Activated CD8-positive, alpha-beta T cell treated with anti-CD3 and anti-CD28 coated beads for 36 hours (primary cell): ENCODE measurements at places on chromosomes 6 and 20. TPM values are rescaled to one million over a fixed set of nuclear protein-coding genes. Genes with fewer than 3 reads are reported as not detected.

The TSHZ2 gene
- total RNA-seq, result 0.54 TPM

- DNase-seq, result no peak
Measured at GRCh38 chr6:105740946-105741645, 338.2 kb upstream of the PREP start.

GRCh38 chr6:6656287-6656686, 67.8 kb downstream of the LY86 start:
- DNase-seq, result no peak

DNA sequence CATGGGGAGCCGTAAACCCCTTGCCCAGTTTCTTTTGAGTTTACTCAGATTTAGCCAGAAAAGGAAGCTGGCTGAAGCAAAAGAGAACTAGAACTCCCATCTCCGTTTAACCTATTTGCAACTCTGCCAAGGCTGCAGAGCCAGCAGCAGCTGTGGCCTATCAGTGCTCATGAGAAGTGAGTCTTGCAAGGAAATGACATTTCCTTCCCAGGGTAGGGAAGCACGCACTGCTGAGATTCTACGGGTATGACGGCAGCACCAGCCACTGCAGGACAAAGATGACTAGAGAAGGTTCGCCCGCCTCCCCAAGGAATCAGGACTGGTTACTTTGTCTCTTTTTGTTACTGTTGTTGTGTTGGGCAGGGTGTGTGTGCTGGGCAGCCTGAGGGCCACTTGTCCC, 47.6 kb downstream of the PPP1R3G start:
- DNase-seq, result no peak

GRCh38 chr6:111564482-111564945, 41.2 kb downstream of the TRAF3IP2 start:
- peak; percentile 51 for DNase-seq

The UQCC2 gene
- total RNA-seq, result 127 TPM

DNA sequence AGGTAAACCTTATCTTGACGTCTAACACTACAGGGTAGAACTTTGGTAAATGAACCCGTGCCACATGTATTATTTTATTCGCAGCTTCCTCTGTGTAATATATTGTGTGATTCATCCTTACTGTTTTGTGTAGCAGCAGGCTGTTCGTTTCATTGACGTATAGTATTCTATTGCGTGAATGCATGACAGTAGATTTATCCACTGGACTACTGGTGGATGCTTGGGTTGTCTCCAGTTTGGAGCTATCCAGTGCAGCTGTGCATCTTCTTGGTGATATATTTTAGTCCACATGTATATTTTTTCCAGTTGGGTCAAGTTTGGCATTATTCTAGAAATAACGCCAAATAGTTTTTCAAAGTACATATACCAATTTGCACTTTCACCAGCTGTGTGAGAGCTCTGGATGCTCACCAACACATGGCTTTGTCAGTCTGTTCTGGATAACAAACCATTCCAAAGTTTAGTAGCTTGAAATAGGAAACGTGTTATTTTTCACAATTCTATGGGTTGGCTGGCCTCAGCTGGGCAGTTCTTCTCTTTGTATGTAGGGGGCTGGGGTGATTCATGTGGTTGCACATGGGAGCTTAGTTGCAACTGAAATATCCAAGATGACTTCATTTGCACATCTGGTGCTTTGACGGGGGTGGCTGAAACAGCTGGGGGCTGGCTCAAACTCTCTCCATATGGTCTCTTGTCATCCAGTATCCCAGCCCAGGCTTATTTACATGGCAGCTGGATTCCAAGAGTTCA, 9.3 kb downstream of the ECT2L start:
- DNase-seq, result no peak

GRCh38 chr6:162387718-162388382, 339.7 kb downstream of the PRKN start:
- DNase-seq, result no peak

- no peak for DNase-seq
Measured at GRCh38 chr6:10413850-10414738, 780 bp downstream of the TFAP2A start.

DNA sequence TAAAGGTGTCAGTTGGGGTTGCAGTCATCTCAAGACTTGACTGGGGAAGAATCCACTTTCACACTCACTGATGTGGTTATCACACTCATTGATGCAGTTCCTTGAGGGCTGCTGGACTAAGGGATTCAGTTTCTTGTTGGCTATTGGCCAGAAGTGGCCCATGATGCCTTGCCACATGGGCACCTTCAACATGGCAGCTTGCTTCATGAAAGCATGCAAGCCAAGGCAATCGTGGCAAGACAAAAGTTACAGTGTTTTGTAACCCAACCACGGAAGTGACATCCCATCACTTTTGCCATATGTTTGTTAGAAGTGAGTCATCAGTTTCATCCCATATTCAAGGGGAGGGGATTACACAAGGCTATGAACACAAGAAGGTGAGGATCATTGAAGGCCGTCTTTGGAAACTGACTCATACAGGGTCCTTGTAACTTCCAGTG, 3.8 kb upstream of the RANBP9 start:
- DNase-seq, result peak; percentile 77

The WFDC12 gene
- not detected for total RNA-seq

DNA sequence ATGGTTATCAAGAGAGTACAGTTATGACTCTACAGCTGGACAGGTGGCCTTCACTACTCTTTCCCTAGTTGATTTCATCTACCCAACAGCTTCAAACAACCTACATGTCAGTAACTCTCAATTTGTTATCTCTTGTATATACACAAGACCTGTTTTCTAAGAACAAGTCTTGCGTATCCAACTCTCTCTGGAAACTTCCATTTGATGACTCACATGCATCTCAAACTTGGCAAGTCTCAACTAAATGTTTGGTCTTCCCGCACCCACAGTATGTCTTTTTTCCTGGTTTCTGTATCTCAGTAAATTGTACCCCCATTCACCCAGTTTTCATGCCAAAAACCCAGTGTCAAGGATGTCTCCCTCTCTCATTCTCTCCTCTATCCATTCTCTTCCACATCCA, 97.7 kb downstream of the BTBD9 start:
- no peak for DNase-seq

DNA sequence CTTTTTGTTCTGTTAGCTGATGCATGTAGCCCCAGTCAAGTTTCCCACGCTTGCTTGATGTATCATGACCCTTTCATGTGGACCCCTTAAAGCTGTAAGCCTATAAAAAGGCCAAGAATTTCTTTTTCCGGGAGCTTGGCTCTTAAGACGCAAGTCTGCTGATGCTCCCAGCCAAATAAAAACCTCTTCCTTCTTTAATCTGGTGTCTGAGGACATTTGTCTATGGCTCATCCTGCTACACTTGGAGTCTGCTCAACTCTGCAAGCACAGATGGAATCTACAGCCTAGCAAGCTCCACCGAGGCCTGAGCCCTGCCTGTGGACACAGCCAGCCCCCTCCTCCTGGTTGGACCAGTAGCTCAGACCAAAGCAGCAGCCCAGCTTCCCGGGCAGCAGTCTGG, 3.4 kb downstream of the CST2 start:
- no peak for DNase-seq

The PRDM13 gene
- total RNA-seq, result not detected

DNA sequence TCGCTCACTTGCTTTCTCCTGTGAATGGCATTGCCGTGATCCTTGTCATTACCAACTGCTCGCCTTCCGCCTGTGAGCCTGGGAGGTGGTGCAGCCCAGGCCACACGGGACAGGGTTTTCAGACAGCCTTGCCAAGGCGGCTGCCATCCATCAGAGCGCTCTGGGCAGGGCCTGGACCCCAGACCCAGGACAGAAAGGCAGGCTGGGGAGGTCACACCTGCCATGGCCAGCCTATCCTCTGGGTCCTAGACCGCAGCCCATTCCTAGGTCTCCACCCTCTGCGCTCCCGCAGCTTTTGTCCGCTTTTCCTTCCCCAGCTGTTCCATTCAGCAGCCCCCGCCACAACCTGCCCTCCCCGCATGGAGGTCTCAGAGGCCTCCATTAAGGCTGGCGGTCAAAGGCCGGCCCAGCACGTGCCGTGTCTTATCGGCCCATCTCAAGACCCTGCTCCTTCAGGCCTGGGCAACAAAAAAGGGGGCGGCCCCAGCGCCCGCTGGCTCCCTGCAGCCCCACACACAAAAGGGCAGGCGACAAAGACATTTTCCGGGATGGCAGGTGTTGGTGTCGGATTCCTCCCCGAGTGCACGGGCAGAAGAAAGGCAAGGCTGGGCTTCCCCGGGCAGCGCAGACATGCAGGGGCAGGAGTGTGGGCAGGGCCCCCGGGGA, 28.1 kb downstream of the INSM1 start:
- no peak for DNase-seq

The SPINT4 gene
- total RNA-seq, result not detected

DNA sequence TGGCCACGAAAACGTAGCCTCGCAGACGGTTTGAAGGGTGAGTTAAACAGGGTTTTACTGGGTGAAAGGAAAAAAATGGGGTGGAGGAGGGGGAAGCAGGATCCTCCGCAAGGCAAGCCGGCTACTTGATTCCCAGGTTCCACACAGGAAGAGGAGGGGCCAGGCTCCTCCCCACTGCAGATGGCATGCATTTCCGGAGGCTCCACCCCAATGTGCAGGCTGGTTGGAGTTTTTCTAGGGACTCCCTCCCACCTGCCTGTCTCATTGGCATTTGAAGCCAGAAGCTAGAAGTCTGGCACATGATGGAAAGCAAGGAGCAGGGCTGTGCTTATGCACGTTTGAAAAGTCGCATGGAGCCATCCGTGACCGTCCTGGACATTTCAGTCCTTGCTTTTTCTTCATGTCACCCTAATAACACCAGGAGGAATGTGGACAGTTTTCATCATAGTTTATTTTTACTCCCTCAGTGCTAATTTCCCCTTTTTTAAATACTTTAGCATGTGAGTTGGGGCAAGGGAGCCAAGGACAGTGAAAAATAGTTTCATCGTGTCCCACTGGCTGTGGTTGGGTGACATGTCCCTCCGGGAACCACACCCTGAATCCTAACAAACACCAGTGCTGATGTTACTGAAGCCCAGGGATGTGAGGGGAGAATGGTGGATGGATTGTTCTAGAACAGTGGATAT, 100.1 kb upstream of the INSM1 start:
- no peak for DNase-seq

DNA sequence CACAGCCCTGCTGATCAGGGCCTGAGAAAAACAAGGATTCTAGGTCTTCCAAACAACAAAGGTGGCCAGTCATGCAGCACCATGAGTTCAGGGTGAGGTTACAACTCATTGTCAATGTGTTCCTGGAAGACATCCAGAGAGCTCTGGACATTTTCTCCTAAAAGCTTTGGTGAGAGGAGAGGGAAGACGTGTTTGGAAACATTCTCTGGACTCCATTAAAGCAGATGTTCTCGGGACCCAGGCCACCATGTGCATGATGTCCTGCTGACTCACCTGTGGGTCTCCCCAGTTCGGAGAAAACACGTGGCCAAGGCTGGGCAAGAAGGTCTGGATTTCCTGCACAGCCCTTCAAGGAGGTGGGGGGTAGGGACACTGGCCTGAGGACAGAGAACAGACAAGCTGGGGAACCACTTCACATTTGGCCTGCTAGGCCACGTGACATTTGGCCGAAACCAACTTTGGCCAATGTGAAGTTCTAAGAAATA, 61.6 kb downstream of the KCNB1 start:
- no peak for DNase-seq

GRCh38 chr6:143747347-143747842, 69.6 kb downstream of the PHACTR2 start:
- DNase-seq, result no peak

The EYA4 gene
- not detected for total RNA-seq

The TRIM10 gene
- total RNA-seq, result not detected

DNA sequence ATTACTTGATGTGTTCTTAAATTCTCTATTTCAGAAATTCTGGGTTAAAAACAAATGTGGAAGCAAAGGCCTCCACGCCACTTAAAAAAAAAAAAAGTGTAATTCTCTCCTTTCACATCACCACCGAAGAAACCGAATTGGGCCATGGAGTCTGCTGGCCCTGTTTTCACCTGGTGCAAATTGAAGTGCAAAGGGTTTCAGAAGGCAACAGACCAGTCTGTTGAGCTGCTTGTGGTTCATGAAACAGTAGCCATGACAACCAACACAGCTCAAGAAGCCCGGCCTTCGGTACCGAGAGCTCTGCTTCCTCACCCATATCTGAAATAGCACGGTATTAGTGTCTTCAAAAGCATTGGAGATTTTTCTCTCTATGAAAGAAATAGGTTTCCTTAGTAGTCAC, 63.1 kb downstream of the GMPR start:
- no peak for DNase-seq

- DNase-seq, result no peak
Measured at GRCh38 chr20:40410028-40410427, 279.0 kb downstream of the MAFB start.

- DNase-seq, result no peak
Measured at GRCh38 chr20:50328996-50329898, 138.6 kb downstream of the CEBPB start.

The MGME1 gene
- total RNA-seq, result 28.2 TPM

GRCh38 chr20:59829786-59830664, 103.4 kb downstream of the SYCP2 start:
- no peak for DNase-seq

The TBXT gene
- not detected for total RNA-seq
